ENCODE measurements at places on chromosomes 1 and 21.

GRCh38 chr1:26110731-26111529, 694 bp upstream of the PDIK1L start:
- peak; percentile 43 for DNase-seq

GRCh38 chr1:237583756-237584155, 307.0 kb downstream of the ZP4 start:
- DNase-seq, result no peak

DNA sequence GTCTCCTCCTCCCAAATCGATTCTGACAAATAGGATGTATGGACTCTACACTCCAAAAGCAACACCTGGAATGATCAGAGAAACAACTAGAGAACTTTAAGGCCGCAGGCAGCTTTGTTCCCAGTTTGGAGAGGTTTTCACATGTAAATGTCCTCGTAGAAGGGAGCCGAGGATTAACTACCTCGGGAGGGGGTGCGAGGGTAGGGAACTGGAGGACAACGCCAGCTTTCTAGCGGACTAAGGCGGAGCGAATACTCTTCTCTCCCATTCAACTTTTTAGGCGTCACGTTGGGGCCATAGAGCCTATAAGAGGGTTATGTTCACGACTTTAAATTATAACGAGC, 1.2 kb downstream of the SCAF4 start:
- DNase-seq, result no peak

GRCh38 chr1:38129971-38130370, 83.4 kb upstream of the POU3F1 start:
- no peak for DNase-seq

- DNase-seq, result no peak
Observed at GRCh38 chr1:17370618-17371017, 1.4 kb upstream of the PADI6 start.

- no peak for DNase-seq
Observed at GRCh38 chr1:18205319-18205718, 97.7 kb downstream of the IGSF21 start.

DNA sequence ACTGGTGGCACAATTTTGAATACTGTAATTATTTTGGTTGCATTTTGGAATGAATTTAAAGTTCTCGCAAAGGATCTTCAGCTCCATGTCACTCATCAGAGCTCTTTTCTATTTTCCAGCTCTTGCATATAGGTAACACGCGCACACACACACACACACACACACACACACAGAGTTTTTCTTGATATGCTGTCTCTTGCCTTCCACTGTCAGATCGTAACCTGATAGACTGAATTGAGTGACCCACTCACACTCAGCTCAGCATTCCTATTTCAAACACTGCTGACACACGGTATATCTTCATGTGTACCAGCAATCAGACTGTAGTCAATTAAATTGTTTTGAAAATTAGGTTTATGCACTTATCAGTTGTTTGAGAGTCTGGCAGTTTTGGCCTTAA, 214.1 kb downstream of the PBX1 start:
- DNase-seq, result no peak
